ENCODE measurements at places on chromosomes 3 and 15.

DNA sequence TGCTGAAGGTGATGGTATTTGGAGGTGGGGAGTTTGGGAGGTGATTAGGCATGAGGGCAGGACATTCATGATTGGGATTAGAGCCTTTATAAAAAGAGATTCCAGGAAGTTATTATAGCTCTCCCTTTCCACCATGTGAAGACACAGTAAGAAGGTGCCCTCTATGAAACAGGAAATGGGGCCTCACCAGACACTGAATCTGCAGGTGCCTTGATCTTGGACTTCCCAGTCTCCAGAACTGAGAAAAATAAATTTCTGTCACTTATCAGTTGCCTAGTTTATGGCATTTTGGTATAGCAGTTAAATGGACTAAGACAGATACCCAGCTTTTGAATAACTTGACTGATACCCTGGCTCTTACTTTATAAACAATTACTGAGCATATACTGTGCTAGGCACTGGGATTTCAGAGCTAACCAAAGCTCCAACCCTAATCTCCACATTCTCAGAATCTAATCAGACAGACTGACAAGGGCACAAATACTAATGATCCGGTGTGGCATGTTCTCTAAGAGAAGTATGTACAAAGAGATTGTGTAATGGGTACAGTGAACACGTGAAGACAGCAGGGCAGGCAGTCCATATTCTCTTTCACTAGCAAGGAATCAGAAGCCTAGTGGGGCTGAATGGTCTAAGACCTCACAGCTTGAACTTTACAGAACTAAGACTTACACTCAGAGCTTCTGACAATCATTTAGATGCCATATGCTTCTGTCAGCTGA, 343.1 kb downstream of the WDR72 start:
- DNase-seq: no peak

- DNase-seq: peak; percentile 50
Observed at GRCh38 chr3:50336452-50337174, 4.0 kb downstream of the RASSF1 start.

DNA sequence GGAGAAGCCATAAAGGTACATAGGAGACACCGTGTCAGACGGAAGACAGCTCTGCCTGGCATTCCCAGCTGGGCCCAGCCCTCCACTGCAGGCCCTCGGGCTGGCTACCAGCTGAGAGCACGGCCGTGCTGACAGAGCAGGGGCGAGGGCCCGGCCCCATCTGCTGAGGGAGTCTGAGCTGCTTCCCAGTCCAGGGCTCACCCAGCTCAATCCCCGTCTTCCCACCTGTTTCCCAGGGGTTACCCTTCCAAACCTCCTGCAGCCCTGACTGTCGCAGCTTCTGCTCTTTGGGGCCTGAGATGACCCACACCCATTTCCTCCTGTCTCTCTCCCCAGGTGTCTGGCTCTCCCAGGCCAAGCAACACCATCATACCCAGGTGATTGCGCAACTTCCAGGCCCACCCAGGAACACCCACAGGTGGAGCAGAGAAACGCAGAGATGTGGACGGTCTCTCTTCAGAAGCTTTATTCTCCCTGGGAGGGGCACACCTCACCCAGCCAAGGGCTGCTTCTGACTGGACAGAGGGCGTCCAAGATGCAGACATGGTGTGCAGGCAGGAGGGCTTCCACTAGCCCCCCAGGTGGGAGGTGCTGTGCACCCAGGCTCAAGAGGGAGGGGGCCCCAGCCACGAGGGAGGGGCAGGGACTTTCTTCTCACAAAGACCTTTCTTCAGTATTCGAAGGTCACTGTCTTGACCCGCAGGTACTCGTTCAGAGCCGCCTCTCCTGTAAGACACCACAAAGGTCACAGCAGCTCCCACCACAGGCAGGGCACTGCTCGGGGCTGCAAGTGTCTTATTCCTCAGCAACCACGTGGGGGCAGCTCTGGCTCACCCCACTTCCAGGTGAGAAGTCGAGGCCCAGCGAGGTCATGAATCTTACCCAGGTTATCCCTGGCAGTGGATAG, 19.4 kb upstream of the SLC41A3 start:
- DNase-seq: no peak

- DNase-seq: peak; percentile 40
Observed at GRCh38 chr15:84715441-84716035, 401 bp downstream of the SEC11A start.

GRCh38 chr3:119635719-119636118, 24.7 kb downstream of the POPDC2 start:
- DNase-seq: no peak

GRCh38 chr3:34132069-34132692, 333.8 kb downstream of the PDCD6IP start:
- DNase-seq: no peak

GRCh38 chr3:105503191-105503593, 136.5 kb downstream of the ALCAM start:
- no peak for DNase-seq

- DNase-seq: no peak
Observed at GRCh38 chr15:87736891-87737389, 519.6 kb downstream of the NTRK3 start.

DNA sequence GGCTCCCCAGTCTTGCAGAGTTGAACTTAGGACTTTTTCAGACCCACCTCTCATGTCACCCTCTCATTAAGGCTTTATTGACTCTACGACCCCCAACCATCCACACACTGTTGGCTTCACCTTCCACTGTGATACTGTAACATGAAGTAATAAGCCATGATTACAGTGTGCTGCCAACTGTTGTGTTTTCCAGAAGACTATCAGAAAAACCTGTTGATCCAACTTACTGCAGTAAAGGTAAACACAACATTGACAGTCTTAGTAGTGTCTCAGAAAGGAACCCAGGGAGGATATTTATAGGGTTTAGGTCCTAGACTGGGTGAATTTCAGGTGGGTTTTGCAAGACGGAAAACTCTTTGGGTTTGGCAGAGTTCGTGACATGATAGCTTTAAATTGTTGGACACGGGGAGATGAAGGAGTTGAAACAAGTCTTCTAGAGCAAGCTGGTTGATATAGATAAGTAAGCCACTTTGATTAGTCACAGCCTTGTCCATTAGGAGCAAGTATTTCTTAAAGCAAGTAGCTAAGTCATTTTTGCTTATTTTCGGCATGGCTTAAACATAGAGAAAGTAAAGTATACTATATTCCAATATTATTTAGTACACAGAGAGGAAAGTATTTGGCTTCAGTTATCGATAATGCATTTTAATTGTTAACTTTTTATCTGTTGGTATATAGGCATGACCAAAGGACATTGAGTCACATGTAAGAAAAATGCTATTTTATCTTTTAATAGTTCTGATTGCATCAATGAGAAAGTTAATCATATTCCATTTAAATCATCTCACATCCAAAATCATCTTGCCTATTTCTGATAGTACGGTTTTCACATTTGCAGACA, 2.4 kb upstream of the COL6A5 start:
- no peak for DNase-seq

- no peak for DNase-seq
Observed at GRCh38 chr15:66359740-66360139, 3.3 kb upstream of the TIPIN start.

GRCh38 chr3:174162550-174162949, 696.6 kb upstream of the NAALADL2 start:
- DNase-seq: no peak

GRCh38 chr15:74220475-74221248, 15.5 kb upstream of the CCDC33 start:
- no peak for DNase-seq

DNA sequence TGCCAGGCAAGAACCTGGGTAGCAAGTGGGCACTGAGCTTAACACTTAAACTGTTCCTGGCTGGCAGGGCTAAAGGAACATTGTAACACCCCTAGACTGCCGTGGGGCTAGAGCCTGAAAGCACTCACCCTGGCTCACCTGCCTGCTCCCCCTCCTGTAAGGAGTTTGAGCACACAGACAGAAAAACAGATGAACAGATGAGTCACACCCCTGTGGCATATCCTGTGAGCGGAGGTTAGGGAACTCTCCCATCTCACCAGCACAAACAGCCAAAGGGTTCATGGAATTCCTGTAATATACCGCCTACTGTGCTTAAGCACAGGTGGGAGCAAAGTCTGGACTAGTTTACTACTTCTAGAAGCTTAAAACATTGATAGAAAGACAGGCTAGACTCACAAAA, 300.1 kb downstream of the ROBO1 start:
- no peak for DNase-seq

DNA sequence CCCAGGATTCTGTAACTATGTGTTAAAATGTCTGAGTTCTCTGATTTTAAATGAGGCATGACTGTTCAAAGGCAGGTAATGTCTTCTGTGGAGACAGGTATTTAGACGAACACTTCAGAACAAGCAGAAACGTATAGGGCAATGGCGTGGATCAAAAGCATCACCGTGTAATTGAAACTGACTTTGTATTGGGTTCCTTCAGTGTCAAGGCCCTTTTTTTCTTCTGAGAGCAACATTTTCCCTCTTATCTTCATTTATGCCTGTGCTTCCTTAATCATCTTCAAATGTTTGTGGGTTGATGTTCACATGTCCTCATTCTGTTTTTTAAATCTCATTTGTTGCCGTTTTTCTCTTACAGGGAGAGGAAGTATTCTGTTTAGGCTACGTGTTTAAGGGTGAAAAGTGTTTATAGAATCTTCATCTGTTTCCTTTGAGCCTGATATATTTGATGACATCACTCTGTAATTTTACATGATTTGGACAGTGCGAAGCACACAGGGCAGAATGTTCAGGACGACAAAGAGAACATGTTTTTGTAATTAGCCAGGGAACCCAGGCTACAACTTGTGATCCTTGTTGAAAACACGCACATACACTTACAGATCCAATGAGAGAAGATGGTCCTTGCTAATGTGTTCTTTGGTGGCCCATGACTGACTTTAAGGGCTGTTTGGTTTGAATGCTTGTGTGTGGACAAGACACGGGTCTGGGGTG, 196.0 kb downstream of the LRTM1 start:
- no peak for DNase-seq

GRCh38 chr15:77959432-77959879, 118.1 kb downstream of the TBC1D2B start:
- DNase-seq: peak; percentile 61

GRCh38 chr3:59367150-59367549, 317.3 kb upstream of the CFAP20DC start:
- no peak for DNase-seq

DNA sequence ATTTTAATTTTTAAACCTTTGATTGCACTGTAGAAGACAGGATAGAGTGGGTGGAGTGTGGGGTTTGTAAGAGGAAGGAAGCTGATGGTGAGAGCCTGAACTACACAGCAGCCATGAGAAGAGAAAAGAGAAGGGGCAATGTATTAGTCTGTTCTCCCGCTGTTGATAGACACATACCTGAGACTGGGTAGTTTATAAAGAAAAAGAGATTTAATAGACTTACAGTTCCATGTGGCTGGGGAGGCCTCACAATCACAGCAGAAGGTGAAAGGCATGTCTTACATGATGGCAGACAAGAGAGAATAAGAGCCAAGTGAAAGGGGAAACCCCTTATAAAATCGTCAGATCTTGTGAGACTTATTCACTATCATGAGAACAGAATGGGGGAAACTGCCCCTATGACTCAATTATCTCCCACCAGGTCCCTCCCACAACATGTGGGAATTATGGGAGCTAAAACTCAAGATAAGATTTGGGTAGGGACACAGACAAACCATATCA, 37.3 kb downstream of the STARD5 start:
- DNase-seq: no peak

DNA sequence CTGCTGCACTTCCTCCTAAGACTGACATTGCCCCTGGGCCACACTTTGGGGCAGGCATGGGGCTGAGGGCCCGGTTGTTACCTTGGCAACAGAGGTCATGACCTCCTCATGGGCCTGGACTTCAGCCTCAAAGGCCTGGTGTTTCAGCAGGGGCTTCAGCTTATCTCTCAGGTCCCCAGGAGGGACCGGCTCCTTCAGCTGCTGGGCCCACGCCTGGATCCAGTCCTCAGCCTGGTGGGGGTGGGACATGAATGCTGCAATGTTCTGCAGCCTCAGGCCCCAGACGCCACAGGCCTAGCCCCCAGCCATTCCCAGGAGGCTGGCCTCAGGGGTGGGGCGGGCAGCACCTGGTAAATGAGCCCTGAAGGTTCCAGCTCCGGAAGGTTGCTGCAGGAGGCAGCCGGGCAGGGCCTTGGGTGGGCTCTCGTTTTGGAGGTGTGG, 27.6 kb downstream of the SPTBN5 start:
- no peak for DNase-seq

GRCh38 chr3:47418167-47419082, 37.6 kb downstream of the PTPN23 start:
- no peak for DNase-seq

- no peak for DNase-seq
Observed at GRCh38 chr3:178386401-178386800, 149.8 kb upstream of the KCNMB2 start.

GRCh38 chr15:67480741-67481140, 40.2 kb upstream of the C15orf61 start:
- DNase-seq: no peak

DNA sequence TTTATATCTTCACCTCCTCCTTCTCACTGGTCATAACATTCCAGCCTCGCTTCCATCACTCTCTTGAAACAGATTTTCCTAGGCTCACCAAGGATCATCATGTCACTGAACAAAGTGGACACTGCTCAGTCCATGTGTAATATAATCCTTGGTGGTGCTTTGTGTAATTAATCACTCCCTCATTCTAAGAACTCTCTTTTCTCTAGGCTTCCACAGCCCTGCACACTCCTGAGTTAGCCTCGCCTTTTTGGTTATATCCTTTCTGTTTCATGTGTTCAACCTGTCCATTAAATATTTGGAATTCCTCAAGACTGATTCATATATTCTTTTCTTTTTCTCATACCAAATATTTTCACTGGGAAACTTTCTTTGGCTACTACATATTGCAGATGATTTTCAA, 440.8 kb downstream of the PYDC2 start:
- no peak for DNase-seq

DNA sequence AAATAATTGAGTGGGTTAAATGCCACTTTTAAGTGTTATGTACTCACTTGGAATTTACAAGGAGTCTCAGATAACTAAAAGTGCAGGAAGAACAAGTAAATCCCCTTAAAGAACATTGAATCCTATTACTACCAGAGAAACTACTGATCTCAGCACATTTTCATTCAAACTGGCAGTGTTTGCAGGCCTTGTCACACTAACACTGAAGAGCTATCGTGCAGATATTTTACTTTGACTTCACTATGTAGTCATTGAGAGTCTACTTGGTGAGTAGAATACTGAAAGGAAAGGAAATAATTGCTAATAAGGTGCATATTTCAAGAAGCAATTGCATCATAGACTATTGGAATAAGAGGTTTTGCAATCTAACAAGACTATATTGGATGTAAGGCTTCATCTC, 721.4 kb upstream of the CBLB start:
- DNase-seq: no peak

DNA sequence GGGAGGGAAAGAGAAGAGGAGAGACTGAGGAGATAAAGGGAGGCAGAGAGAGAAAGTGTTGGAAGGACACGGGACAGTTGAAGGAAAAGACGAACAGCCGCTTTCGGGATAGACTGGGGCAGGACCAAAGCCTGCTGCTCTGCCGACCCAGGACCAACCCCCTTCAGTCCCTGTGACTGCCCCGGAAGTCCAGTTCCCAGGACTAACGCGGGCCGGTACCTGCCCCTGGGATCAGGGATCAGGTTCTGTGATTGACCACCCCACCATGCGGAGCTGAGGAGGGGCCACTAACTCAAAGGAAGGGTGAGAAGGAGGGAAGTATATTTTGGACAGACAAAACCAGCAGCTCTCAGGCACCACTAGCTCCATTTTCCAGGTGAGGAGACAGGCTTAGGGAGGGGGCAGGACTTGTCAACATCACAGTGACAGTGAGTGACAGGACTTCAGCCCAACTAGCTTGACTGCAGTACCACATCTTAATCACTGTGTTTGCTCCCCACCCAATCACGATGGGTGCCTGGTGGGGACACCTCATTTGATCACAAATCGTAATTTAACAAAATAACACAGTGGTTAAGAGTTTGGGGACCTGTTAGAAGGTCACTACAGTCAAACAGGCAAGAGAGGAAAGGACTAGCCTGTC, 9.8 kb upstream of the EPHB3 start:
- DNase-seq: no peak
